ENCODE measurements at places on chromosomes 13 and 19.

GRCh38 chr13:72617186-72617585 is 110.2 kb downstream of the MZT1 start:
- no peak for DNase-seq

GRCh38 chr13:39599842-39600241 is 3.2 kb downstream of the LHFPL6 start:
- no peak for DNase-seq

DNA sequence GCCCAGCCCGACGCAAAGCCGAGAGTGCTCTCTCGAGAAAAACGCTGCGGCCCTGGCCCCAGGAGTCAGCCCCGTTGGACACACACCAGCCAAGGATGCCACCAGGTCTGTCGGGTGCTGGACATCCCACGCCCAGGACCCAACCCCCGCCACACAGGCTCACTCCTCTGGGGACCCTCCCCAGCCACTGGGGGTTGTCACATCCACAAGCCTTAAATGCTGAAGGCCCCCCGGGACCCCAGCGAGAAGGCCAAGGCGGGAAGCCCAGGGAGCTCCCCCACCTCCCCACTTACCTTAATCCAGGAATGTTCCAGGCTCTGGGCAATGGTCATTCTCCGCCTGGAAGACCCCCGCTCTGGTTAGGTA is 11.2 kb downstream of the DAPK3 start:
- no peak for DNase-seq

GRCh38 chr13:73273745-73274144 is 214.9 kb downstream of the KLF5 start:
- DNase-seq = no peak

DNA sequence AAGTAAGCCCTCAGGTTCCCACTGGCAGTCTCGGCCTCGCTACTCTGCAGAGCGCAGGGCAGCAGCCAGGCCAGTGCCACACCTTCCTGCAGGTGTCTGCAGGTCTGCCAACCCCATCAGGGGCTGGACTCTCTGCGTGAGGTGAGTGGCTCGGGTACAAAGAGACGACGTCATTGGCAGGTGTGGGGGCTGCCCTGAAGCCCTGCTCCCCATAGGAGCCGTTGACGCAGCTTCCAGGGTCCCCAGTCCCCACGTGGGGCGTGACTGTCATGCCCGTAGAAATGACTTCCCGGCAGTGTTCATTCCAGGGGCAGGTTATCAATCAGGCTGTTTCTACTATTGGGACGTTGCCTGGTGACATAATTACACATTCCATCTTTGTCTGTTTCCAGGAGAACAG is 15.3 kb upstream of the GJB6 start:
- DNase-seq = no peak

DNA sequence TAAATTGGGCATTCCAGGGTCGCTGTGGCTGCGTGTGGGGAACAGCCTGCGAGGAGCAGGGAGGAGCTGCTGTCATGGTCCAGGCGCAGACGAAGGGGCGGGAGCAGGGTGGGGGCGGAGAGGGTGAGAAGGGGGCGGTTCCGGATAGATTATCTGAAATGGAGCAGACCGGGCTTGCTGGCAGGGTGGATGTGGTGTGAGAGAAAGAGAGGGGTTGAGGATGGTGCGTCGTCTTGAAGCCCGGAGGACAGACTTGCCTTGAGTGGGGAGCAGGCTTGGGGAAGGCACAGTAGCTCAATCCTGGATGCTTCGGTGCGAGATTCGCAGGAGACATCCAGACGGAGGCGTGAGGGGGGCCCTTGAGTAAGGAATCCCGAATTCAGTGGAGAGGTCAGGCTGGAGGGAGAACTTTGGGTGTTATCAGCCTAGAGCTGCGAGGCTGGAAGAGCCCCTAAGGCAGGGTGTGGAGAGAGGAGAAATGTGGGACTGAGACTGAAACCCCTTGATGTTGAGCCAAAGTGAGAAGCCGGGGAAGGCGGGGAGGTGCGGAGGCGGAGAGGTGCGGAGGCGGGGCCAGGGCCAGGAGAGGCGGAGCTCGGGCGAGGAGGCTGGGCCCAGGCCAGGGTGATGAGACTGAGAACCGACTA is 40.6 kb downstream of the DPF1 start:
- no peak for DNase-seq

Measured in GM18507 (cell line).